ENCODE measurements at places on chromosomes 11 and 22.

DNA sequence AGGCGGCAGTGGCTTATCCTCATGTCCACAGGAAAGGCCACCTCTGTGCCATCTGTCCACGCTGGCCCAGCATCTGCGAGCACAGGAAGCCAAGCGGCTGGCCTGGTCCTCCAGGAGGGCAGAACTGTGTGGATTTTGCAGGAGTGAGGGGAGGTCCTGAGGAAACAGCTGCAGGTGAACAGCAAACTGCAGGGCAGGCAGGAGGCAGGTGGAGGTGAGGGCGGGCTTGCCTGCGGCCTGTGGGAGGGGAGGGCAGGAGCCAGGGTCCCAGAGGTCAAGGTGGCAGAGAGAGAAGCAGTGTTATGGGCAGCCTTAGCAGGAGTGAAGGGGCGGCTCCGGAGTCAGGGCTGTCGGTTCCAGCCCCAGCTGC lies 369.7 kb downstream of the SHANK2 start:
- DNase-seq = no peak

GRCh38 chr22:17779286-17780115 lies 5.2 kb upstream of the BID start:
- no peak for DNase-seq

DNA sequence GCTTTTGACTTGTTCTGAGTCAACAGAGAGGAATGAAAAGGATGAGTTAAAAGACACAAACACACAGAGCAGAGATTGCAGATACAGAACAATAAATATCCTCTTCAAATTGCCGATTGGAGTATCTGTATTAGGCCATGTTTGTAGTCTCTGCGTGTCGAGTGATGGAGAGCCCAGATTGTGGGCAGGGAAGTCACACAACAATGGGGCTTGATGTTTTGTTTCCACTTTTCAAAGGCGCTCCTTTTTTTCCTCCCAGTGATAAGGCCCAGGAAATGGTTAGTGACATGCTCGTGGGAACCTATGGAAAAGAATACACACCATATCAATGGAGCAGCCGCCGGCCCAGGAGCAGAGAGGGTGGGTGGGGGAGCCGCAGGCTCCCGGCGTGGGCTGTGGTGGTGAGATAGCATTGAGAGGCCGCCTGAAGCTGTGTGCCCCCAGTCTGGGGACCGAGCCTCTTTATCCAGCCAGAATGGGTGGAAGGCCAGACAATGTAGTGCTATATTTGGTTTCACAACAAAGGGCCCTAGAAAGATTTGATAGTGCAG lies 555.9 kb downstream of the INSC start:
- DNase-seq = no peak

- peak; percentile 95 for DNase-seq
Observed at GRCh38 chr11:694563-695287, at the start of gene DEAF1. TSS of gene DEAF1 (minus strand) at chr11:695222. CDS start at chr11:695047, 175 bp downstream.

GRCh38 chr22:18119409-18120110 lies 9.0 kb downstream of the TUBA8 start:
- DNase-seq = no peak

- no peak for DNase-seq
Observed at GRCh38 chr11:74699615-74700396, 31.4 kb downstream of the CHRDL2 start.

DNA sequence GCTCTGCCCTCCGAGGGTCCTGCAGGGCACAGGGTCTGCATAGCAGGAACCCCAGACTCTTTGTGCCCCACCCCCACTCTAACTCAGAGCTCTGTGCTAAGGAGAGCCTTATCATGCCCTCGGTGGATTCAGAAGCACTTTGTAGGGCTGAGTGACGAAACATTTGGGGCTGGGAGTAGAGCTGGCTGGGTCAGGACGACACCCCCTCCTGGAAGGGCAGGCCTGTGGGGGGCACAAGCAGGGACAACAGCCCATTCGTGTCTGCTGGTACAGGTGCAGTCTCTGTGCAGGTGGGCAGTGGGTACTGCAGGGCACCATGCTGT lies 8.9 kb downstream of the APOBEC3A start:
- no peak for DNase-seq

- no peak for DNase-seq
Observed at GRCh38 chr22:33242078-33242477, 183.9 kb upstream of the SYN3 start.

DNA sequence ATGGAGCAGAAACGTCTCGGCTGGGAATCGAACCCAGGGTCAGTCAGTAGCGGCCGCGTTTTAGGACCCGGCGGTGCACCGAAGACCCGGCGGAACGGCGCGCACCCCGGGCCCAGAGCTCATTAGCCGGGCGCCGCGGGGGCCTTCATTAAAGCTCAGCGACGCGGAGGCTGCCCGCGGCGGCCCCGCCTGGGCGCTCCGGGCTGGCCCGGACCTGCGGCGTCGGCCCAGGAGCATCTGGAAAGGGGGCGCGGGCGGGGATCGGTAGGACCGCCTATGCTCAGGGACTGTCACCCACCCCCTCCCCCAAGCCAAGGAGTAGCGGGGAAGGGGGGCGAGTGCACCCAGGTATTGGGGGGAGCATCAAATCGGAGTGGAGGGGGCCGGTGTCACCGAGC lies 52.2 kb downstream of the CYTH4 start:
- no peak for DNase-seq

- peak; percentile 92 for DNase-seq
Observed at GRCh38 chr11:46247659-46248058, 29.8 kb upstream of the CREB3L1 start.

GRCh38 chr11:110919241-110919922 lies 207.1 kb upstream of the ARHGAP20 start:
- no peak for DNase-seq

- peak; percentile 23 for DNase-seq
Observed at GRCh38 chr11:77126861-77127234, 1.2 kb upstream of the MYO7A start.

GRCh38 chr11:57798905-57799559 lies 37.4 kb downstream of the CTNND1 start:
- no peak for DNase-seq

- no peak for DNase-seq
Observed at GRCh38 chr11:125078516-125079140, 15.5 kb downstream of the SLC37A2 start.

- DNase-seq = no peak
Observed at GRCh38 chr11:8201644-8202365, 33.0 kb upstream of the RIC3 start.

DNA sequence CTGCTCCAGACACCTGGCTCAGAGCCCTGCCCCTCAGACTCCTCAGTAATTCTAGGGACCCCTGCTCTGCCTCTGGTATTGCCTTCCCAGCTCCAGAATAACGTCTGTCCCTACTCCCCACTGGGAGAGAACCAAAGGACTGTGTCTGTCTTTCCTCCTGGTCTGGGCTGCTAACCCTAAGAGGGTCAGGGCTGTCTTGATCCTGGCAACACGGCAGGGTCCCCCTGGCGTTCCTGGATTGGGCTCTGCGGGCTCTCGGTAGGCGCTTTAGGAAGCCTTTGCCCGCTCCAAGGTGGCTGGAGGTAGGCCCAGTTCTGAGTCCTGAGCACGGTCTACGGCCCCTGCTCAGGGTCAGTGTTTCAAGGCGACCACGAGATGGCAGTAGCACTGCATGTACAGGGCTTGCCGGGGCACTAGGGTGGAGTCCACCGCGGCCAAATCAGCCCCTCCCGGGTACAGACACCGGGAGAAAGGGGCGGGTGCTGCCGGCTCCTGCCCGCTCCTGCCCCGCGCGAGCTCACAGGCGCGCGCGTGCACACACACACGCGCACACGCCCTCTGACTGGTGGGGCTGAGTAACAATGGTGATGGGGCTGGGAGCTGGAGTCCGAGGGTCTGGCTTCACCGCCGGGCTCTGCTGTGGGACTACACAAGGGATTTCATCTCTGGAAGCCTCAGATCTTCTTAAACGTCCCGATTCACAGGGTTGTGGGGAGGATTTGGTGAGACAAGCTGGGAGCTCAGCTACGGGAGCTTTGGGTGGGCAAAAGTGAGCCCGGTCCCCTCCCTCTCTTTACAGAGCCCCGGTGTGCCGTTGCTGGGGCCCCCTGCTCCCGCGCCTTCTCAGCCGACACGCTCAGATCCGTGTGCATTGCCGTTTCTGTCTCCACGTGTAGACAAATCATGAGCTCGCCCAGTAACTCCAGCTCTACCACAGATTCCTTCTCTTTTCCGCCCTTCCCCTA lies 30.1 kb upstream of the HMOX1 start:
- peak; percentile 85 for DNase-seq

GRCh38 chr22:37362621-37363020 lies 64.7 kb downstream of the ELFN2 start:
- no peak for DNase-seq

DNA sequence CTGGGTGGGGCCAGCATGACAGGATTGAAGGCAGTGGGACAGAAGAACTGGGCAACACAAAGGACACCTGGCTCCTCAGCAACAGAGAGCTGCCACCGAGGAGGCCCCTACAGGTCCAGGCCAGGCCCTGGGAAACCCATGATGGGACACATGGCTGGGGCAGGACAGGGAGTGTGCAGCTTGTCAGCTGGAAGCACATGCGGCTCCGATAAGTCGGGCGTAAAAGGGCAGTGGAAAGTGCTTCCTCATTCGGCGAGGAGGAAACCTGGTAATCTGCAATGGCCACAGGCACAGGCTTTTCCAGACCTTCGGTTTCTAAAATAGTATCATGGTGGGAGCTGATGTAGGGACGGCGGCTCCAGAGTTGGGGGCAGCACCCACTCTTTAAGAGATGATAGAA lies 16.5 kb downstream of the GNAZ start:
- DNase-seq = no peak

DNA sequence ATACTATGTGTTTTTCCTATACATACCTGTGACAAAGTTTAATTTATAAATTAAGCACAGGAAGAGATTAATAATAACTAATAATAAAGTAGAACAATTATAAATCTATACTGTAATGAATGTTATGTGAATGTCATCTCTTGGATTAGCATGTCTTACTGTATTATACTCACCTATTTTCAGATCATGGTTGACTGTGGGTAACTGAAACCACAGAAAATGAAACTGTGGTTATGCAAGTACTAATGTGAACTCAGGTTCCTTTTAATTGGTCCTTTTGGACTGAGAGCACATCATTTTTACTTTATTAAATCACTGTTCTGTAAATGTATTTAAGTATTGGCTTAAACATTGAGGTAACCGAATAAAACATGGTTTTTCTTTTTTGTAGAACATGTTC lies 108.8 kb downstream of the PPP6R3 start:
- no peak for DNase-seq

- no peak for DNase-seq
Observed at GRCh38 chr11:106228996-106229395, 151.5 kb downstream of the AASDHPPT start.

- DNase-seq = no peak
Observed at GRCh38 chr11:74822170-74822569, 73.5 kb downstream of the RNF169 start.

DNA sequence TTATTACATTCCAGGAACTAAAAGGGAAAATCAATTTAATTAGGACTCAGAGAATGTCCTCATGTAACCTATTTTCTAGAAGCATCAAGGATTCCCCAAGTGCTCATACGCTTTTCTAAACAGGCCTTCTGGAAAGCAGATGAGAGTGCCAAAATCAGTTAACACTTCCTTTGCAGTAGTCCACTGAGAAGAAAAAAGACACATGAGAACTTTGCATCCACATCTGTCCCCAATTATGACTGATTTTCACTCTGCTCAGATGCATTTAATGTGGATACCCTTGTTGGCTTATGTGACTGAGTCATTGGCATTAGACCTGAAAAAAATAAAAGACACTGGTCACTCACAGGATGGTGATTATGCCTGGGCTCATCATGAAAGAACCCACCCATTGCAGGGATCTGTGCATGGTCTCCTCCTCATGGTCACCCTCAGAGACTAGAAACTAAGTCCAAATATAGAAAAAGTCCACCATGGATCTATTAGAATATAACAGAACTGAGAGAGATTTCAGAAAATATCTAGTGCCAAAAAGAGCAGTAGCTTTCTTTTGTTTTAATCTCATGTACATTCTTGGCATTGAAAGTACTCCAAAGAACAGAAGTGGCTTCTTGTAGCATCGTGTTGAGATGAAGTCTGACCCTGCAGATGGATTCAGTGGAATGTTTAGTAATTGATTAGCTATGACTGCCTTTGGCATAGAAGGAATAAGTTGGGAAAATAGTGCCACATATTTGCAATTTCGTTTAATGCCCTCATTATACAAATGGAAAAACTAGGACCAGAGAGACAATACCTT lies 48.8 kb upstream of the FIBIN start:
- DNase-seq = no peak

GRCh38 chr11:113577356-113578032 lies 102.3 kb upstream of the DRD2 start:
- DNase-seq = peak; percentile 65

DNA sequence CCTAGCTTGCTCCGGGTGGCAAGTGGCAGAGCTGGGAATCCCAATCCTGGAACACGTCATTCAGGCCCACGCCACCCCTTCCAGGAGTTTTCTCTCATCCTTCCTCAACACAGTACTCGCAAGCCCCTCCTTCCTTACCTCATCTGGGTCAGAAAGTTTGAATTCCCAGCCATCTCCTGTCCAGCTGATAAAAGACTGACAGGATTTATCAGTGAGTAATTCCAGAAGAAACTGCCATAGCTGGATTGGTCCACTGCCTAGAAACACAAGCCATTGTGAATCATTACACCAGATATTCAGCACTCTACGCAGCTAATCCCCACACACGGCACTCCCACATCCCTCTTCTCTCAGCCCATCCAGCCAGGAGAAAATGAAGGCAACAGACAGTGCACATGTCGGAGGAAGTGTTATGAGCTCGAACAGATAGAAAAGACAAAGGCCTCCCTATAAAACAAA lies 124.0 kb downstream of the ETS1 start:
- no peak for DNase-seq

DNA sequence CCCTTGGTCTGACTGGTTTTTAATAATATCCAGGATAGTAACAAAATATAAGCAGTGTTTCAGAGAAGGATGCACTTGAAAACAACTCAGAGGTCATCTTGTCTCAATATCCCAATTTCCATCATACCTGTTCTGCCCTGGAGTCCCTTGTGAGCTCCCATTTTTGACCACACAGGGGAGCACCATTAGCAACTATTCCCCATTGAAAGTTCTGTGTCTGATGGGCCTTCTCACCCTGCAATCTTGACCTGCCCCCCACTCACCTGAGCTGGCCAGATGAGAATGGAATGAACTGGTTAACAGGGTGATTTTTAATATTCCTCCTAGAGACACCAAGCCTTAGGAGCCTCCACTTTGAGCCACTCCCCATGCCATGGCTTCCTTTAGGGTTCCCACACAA lies 3.8 kb upstream of the CAPN5 start:
- no peak for DNase-seq

DNA sequence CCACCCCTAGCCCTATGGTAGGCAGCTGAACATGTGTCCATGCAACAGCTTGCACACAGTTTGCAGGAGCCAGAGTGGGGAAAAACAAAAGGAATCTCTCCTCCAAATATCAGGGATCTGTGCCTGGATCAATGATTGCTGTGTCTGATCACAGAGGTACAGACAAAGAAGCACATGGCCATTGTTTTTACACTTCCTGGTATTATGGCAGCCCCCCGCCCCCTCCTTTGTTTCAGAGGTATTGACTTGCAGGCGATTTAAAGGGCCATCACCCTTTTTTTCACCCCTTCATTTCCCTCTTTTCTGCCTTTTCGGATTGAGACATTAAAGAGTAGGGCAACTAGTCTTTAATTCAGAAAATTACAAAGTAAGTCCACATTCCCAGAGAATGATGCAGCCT lies 453.0 kb upstream of the LUZP2 start:
- no peak for DNase-seq

- no peak for DNase-seq
Observed at GRCh38 chr11:57379732-57380131, 1.2 kb downstream of the PRG3 start.

- DNase-seq = no peak
Observed at GRCh38 chr22:50620593-50621355, 7.2 kb downstream of the ARSA start.

All from NCI-H2081 (cell line).